ENCODE measurements at places on chromosomes 5 and 9.
A peak's percentile ranks its signal among the peaks of the same experiment; 100 is the strongest.

GRCh38 chr5:171598641-171599152 is 179.2 kb downstream of the FGF18 start:
- DNase-seq: no peak

DNA sequence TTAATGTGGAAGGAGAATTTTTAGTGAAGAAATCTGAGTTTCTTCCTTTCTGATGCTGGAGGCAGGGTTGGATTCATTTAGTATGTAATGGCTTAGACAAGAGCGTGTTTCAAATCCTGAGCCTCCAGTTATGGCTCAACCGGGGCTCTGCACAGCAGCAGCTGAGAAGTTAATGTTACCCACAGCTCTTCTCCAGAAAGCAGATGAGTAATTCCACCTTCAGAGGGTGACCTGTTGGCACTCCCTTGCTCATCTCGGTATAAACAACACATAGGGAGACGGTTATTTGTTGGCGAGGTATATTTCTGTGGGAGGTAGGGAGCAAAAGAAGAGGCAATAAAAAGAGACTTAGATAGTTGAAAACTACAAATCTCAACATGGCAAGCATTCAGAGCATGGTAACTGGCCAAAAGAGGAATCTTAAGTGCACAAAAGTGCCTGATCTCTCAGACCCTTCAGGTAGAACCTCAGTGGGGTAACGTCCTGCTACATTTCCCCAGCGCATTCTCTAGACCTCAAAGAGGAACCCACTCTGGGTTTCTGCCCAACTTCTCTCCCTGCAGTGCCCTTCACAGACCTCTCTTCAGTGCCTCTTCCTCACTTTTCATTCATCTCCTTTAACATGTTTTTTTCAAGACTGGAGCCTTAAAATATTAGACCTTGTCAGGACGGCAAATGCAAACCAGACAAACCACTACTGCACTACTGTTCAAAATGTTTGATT is 417.5 kb upstream of the ADAMTSL1 start:
- no peak for DNase-seq

GRCh38 chr5:146006470-146007190 is 70.3 kb downstream of the SH3RF2 start:
- peak; percentile 78 for DNase-seq

- no peak for DNase-seq
Observed at GRCh38 chr9:94033383-94033782, 50.9 kb upstream of the PTPDC1 start.

DNA sequence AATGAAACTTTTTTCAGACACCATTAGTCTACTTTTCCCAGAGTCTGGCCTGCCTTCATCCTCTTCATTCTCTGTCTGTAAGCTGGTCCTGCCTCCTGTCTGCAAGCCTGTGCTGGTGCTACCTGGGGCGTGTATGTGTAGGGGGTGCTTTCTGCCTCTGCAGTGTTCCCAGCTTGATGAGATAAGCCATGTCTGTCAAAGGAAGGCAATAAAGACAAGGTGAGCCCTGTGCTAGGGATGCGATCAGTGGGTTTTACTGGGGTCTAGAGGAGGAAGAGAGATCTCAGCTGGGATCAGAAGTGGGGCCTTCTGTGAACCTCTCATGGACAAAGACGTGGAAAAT is 78.0 kb upstream of the TGFBR1 start:
- DNase-seq: no peak

- no peak for DNase-seq
Observed at GRCh38 chr5:168086104-168086610, 205.3 kb upstream of the WWC1 start.

GRCh38 chr5:12277504-12278192 is 373.4 kb upstream of the CTNND2 start:
- no peak for DNase-seq

DNA sequence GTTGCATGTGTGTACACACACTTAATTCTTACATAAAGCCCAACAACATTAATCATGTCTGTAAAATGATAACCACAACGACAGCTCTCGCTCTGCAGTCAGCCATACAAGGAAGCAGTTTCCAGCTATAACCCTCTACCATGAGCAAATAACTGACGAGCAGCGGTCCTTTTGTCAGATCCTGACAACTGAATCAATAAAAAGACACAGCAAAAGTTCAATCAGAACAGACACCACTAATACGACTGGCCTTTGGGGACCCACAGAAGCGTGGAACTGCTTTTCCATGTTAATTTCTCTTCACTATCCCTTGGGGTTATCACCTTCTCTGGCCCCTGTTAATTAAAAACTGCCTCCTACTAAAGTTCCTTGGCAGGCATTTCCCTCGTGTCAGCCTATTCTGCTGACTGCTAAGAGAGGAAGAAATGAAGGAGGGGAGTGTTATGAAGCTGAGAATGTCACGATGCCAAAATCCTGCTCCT is 722.8 kb upstream of the GRAMD2B start:
- no peak for DNase-seq
